Stimulated activated CD4-positive, alpha-beta T cell treated with anti-CD3 and anti-CD28 coated beads, Interleukin-15, amount 100 ng/mL, for 24 hours (primary cell): ENCODE measurements at places on chromosomes 5 and 9.
A peak's percentile ranks its signal among the peaks of the same experiment; 100 is the strongest.

- DNase-seq = peak; percentile 54
Observed at GRCh38 chr9:122816163-122816867, 12.1 kb downstream of the PDCL start.

DNA sequence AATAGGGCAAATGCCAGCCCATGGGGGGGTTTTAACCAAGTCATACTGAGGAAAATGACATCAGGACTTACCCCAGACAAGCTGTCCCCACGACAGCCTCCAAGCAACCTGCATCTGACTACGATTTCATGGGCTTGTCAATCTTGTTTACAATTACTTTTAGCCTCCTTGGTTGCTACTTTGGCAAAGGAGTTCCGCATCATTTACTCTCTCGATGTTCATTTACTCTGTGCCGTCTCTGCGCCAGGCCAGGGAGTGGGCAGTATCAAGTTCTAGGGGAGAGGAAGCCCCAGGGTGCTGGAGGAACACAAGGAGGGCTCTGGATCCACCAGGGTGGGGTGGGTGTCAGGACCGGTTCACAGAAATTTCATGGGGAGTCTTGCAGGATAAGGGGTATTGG is 23.9 kb downstream of the PTPN3 start:
- DNase-seq = no peak

DNA sequence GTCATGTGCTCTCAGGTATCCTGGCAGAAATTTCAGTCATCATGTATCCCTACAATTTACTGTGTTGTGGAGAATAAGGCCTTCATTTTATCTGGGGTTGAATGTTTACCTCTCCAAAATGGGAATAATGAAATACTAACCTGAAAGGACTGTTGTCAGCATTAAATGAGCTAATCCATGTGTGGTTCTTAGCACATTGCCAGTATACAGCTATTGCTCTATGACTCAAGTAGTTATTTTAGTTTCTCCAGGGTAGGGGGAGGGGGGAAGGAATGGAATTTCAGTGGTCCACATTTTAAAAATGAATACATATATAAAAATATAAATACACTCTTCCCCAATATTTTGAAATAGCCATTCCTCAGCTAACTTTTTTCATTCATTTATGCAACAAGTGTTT is 3.5 kb downstream of the PAM start:
- no peak for DNase-seq

DNA sequence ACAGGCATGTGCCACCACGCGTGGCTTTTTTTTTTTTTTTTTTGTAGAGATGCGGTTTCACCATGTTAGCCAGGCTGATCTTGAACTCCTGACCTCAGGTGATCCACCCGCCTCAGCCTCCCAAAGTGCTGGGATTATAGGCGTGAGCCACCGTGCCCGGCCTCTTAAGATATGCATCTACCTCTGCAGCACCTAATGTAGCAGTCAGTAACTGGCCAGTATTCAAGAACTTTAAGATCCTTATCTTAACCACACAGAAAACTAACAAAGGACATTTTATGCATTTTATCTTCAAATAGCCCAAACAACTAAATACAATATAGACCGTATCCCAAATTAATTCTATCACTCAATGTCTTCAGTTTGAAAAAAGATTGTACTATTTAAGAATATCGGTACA is 618.7 kb downstream of the TLE1 start:
- DNase-seq = no peak

GRCh38 chr9:136862849-136863622 is 3.1 kb downstream of the EDF1 start:
- DNase-seq = no peak

GRCh38 chr9:128733256-128733655 is 9.3 kb upstream of the ZDHHC12 start:
- peak; percentile 44 for DNase-seq

- DNase-seq = no peak
Observed at GRCh38 chr5:91222482-91222881, 160.6 kb downstream of the ARRDC3 start.

DNA sequence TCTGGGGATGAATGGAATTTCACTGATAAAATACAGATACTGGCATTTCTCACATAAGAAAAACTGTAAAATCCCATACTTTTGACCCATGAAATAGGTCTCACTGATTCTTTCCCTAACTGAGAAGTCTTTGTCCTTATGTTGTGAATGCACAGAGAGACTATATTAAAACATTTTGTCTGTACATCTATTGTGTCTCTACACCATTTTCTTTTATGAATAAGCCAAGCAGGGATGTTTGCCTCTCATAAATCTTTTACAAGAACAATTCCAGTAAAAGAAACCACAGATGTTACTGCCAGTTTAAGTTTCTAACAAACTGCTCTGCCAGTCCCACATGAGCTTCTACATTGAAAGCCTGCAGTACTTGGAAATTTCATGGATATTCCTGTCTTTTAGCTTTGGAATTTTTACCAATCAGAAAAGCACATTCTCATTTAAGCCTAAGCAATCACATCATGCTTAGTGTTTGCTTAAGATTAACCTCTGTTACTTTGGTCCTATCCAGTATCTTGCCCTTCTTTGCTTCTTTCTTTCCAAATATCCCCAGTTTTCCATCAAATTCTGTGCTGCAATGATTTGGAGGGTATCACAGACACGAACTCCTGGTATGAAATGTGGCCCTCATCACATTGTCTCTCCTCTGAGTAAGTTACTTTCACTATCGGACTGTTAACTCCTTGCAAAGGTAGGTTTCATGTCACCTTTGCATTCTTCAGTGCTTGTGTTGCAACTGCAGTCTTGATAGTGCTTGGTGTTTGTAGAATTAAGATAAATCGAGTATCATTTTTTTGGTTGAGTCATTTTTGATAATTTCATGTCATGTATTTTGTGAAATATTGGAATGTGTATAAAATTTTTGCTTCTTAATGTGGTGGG is 415.1 kb upstream of the ADAMTSL1 start:
- no peak for DNase-seq

- DNase-seq = no peak
Observed at GRCh38 chr5:179431221-179431824, 86.1 kb upstream of the ADAMTS2 start.

DNA sequence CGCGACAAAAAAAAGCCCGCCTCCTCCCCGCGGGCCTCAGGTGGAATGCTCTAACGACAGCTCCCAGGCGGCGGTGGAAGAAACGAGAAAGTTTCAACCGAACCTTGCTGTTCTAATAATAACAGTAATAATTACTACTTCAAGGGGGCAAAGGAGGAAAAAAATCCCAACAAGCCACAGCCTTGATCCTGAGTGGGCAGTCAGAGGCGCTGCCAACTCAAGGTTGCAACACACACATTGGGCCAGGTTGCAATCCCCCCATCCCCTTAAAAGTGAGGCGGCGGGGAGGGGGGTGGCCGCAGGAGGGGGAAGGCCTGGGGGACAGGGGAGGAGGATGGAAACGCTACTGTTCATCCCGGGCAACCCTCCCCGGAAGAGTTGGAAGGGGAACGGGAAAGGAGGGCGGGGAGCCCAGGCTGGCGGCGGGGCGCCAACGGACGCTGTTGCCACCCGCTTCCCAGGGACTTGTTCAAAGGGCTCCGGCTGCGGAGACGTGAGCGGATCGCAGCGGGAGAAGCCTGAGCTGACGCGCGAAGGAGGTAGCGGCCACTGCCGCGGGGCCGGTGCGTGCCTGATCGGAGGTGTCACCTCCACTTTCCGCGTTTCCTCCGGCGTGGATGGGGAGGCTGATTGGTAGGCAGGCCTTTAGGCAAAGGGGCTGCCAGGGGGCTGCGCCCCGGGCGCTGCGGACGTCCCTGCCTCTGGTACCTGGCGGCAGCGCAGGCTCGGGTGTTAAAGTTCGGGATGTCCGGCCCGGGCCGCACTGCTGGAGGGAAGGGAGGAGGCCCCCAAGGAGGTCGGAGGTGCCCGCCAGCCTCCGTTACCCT is 647 bp downstream of the SMARCA2 start:
- peak; percentile 72 for DNase-seq
